ENCODE measurements at places on chromosomes 6 and 20.

DNA sequence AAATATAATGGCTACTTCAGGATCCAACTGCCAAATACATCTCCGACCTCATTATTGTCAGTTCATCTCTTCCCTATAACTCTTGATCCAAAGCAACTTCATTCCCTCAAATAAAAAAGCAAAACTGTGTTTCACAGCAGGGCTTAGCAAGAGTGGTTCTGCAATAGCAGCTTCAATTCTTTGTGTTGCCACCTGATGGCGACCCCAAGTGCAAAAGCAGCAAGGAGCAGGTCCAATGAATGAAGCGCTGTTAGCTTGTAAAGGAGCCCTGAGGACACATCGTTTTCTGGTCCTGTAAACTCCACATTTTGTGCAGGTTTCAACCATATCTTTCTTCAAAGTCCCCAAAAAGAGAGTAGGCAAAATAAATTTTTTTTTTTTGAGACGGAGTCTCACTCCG, 19.6 kb downstream of the RTN4IP1 start:
- no peak for DNase-seq

DNA sequence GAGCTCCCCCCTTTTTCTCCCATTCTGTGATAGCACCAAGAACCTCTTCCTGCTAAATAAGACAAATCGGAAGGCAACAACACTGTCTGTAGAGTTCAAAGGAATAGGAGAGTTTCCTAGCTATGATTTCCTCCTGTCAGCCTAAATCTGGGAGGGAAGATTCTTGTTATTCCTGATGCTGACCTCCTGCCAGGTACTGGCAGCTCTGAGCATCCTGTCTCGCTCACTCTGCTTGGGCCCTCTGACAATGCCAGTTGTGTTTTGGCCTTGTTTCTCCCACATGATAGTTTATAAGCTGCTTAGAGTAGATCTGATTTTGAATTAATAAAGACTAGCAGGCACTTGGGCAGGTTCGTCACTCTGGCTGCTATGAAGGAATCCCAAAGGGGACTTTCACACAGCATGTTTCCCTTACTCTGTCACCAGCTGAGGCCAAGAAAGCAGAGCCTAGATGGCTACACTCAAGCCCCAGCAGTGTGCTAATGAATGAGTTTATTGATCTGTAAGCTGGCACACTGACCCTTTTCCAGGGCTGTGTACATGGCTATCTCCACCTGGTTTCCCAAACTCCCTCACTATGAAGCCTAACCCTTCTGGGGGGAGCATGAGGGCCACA, 52.3 kb downstream of the UQCC1 start:
- no peak for DNase-seq

- DNase-seq = no peak
Observed at GRCh38 chr6:144835322-144835973, 550.3 kb downstream of the UTRN start.

GRCh38 chr6:106084106-106084988, 1.8 kb upstream of the PRDM1 start:
- DNase-seq = peak; percentile 30

- DNase-seq = no peak
Observed at GRCh38 chr6:159977904-159978268, 9.0 kb downstream of the IGF2R start.

DNA sequence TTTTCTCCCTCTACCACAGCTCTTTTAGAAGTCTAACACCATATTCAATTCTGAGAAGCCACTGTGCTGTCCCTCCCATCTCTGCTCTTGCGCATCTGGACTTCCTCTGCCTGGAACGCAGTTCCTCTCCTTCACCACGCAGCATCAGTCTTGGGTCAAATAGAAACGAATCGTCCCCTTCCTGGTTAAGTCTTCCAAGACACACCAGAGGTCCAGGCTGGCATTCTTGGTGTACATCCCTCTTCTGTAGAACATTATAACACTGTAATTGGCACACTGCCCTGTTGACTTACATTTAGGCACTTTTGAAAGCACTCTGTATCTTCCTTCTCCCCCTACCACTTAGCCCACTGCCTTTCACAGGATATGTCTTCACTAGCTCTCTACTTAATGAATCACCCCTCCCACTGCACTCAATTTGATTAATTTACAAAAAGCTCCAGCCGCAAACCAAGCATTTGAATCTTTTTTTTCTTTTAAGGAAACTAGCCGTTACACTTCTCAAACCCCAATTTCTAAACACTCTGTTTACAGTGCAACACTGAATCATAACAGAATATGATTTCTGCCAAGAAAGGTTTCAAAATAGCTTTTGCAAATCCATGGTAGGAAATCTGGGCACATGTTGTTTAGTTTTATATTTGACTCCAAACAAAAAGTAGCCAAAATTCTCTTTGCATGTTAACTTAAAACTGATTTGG, 140.8 kb upstream of the CARMIL1 start:
- DNase-seq = peak; percentile 68

DNA sequence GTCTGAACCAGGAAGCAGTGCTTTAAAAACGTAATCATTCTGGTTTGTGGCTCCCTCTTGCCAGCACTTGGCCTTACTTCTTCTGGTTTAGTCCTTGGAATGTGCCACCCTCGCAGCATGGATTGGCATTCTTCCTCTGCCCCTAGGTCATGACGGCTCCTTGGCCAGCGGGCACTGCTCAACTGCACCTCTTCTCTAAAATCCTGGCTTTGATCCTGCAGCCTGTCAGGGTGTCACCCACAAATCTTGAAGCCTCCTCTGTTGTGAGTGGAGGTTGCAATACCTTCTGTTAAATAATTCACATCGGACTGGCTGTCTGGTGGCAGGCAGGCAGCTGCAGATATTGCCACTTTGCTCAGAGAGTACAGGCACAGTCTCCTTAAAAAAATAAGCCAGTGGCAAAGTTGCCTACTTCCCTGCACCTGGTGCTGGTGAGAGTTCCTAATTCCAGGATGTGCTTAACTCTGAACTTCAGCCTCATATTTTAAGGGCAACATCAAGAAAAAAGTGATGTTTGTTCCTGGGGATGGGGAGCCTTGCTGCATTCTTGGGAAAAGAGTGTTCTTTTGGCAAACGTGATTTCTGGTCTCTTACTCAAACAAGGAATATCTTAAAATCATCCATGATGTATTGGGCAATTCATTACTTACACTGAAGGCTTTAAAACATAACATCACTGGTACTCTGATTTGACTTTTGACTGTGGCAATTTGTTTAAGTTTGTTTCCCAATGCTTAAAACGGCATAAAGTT, 179.8 kb downstream of the FOXA2 start:
- no peak for DNase-seq

GRCh38 chr6:14770572-14770971, 475.3 kb upstream of the JARID2 start:
- DNase-seq = no peak

GRCh38 chr20:40282541-40282940, 406.5 kb downstream of the MAFB start:
- no peak for DNase-seq

GRCh38 chr6:53539561-53539960, 5.3 kb downstream of the GCLC start:
- no peak for DNase-seq

DNA sequence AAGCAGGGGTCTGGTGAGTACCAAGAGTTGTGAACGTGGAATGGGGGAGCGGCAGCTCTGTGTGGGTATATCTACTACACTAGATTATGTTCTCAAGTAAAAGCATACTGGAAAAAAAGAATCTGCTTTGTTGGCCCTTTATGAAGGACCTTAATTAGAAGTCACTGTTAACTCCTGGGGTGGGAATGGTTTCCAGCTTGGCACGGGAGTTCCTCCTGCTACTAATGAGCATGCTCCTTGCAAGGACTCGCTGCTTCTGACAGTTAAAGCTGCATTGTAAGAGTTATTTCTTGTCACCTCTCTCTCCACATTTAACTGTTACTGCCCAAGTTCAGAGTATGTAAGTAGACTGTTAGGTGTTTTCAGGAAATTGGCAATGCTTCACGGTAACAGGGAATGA, 292.7 kb downstream of the ZFAND3 start:
- no peak for DNase-seq

DNA sequence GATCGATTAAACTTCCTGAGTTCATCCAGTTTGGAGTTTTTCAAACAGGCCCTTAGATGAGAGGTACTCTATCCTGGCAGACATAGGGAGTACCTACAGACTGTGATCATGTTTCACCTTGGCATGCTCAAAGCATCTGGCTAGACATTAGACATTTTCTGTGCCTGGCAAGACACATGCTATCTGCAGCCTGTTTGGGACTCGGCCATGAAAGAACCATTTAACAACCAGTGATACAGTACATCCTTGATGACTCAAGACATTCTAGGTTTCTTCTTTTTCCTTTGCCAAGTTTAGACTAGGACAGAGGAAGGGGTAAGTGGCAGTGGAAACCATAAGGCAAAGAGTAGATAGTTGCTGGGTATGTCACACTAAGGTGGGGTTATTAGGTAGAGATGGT, 15.4 kb upstream of the PAQR8 start:
- DNase-seq = no peak

DNA sequence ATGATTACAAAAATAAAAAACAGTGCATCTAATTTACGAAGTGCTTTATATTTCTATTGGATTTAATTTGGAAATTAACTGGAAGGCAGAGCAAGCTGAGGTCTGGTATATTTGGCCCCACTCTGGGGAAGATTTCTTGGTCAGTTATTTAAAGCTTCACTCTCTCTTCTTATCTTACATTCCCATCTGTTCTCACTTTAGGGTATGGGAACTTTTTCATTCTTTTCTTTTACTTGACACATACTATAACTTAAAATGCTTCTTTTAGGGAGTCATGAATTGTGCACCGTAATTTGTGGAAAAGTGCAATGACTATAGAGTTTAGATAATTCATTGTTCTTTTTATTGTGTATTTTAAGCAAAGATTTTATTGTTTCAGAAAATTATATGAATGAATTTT, 170.4 kb downstream of the BCKDHB start:
- DNase-seq = no peak

DNA sequence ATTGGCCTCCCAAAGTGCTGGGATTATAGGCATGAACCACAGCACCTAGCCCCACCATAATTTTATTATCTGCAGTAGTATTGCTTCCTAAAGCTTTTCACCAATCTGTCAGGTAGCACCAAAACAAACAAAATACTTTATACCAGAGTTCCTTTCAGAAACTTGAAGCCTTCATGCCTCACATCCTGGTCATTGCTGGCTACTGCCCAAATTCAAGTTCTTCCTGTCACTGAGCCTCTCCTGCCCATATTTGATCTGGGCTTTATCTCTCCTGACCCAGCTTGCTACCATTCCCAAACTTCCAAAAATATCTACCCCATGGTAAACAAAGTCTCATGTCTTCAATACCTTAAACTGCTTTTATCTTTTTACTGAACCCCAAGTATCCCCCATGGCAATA, 34.9 kb upstream of the DST start:
- no peak for DNase-seq

GRCh38 chr6:134632024-134632423, 314.1 kb upstream of the SGK1 start:
- no peak for DNase-seq

DNA sequence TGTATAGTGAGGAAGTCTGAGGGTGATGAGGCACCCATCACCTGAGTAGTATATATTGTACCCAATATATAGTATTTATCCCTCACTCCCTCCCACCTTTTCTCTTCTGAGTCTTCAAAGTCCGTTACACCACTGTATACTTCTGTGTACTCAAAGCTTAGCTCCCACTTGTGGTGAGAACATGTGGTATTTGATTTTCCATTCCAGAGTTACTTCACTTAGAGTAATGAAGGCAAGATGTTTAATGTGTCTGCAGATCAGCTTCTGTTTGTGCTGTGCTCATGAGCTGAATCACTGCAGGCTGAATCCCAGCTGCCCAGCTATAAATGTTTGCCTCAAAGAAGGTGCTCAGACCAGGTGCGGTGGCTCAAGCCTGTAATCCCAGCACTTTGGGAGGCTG, 139.3 kb upstream of the FOXA2 start:
- DNase-seq = no peak

DNA sequence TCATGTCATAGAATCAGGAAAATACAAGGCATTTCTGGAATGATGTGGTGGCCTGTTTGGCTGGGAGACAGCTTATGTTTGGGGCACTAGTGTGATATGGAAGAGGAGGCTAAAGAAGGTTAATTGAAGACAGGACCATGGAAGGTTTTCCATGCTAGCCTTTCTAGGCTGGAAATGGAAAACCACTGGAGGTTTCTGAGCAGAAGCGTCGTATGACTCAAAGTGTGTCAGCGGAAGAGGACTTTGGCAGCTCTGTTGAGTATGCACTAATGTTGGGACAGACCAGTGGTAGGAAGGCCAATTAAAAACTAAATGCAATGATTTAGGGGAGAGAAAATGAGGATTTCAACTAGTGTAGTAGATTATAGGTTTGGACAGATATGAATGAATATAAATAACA, 413.1 kb downstream of the PLCB1 start:
- no peak for DNase-seq

- DNase-seq = no peak
Observed at GRCh38 chr20:15487030-15487429, 1086.2 kb downstream of the KIF16B start.

- no peak for DNase-seq
Observed at GRCh38 chr20:48812600-48813445, 15.0 kb downstream of the PREX1 start.

GRCh38 chr6:149031859-149032598, 285.2 kb downstream of the UST start:
- peak; percentile 58 for DNase-seq

GRCh38 chr20:49318430-49319207, 40.8 kb upstream of the ZNFX1 start:
- no peak for DNase-seq

- DNase-seq = no peak
Observed at GRCh38 chr6:125913864-125914351, 42.7 kb upstream of the HINT3 start.

- DNase-seq = no peak
Observed at GRCh38 chr20:19812696-19813095, 54.6 kb downstream of the RIN2 start.

GRCh38 chr6:41705311-41705995, 30.0 kb downstream of the TFEB start:
- no peak for DNase-seq

DNA sequence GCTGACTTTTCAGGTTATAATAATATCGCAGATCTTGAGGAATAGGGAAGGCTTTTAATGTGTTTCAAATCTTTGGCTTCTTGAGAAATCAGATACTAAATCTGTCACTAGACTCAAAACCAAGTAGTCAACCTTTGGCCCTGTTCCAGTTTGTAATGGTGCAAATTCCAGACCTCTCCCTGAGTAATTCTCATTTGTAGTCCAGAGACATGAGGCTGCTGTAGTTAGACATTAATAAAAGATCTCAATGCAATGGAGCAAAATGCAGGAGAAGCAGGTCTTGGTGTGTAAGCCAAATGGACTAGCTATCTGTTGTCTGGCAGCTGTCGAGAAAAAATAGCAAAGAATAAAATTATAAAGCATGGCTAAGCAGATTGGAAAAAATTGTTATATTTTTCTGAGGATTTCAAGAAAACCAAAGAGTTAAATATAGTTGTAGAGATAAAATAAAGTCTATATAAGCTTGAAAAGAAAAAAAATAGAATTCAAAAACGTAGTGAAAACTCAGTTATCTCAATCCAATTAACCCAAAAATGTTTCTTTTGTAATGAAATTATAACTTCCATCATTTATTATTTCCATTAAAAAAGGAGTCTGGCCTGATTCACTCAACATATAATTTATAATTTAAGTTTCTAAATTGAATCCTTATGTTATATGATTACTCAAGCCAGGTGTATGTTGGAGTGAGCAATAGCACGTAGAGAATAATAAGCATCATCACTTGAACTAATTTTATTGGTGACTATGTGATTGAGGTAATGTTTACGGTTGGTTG, 161.5 kb upstream of the ADGRB3 start:
- no peak for DNase-seq

GRCh38 chr6:158503222-158503621, 56.7 kb upstream of the TMEM181 start:
- no peak for DNase-seq

All from stimulated activated CD4-positive, alpha-beta T cell treated with anti-CD3 and anti-CD28 coated beads, Interleukin-4, amount 100 ng/mL, for 24 hours (primary cell).